Heart left ventricle (tissue), 16 donors: ENCODE measurements at places on chromosomes 4 and X.

GRCh38 chrX:19410259-19410658, 66.5 kb downstream of the PDHA1 start:
- DNase-seq: no peak

GRCh38 chrX:151386838-151387459, 10.1 kb upstream of the VMA21 start:
- peak; percentile 35 for DNase-seq

GRCh38 chr4:54547299-54548097, 110.3 kb upstream of the KIT start:
- DNase-seq: no peak

- DNase-seq: no peak
These were observed 455.0 kb downstream of the STIM2 start for GRCh38 chr4:27315625-27316024.

DNA sequence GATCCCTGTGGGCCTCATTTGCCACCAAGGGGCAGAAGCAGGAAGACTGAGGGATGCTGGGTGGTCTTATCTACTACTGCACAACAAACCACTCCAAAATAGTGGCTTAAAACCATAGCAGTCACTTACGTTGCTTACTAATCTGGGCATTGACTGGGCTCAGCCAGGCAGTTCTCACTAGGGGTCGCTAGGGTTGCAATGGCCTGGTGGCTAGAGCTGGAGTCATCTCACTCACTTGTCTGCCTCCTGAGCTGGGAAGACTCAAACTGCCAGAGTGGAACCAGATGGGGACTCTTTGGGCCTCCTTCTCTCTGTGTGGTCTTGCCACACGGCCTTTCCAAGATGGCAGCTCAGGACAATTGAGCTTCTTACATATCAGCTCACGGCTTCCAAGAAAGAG, 216.3 kb upstream of the BCOR start:
- DNase-seq: no peak

- no peak for DNase-seq
These were observed 222.1 kb downstream of the CAMK2D start for GRCh38 chr4:113539408-113539807.

- no peak for DNase-seq
These were observed 227.7 kb upstream of the GPRIN3 start for GRCh38 chr4:89535251-89535650.

DNA sequence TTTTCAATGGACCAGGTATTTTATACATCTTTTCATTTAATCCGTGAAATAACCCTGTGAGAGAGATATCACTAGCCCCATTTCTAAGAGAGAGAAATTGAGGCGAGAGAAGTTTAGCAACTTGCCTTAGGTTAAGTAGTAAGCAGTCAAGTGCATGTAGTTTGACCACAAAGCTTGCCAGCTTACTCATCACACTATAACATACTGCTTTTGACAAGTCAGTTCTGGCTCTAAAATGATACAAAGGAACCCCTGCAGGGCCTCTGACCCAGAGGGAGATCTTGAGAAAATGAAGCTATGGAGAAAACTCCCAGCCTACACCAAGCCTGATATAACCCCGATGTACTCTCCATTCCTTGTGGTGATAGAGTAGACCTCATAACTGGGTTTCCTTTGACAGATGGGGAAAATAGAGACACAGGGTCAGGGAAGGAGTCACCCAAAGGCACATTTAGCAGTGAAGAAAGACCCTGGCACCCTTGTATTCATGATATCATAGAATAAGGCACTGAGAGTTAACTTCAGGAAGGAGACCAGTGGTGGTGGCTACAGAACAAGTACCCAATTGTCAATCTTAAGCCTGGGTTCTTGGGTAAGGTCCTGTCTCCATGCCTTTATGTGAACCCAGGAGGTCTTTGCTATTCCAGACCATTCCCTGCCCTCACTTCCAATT, 60.2 kb upstream of the MSN start:
- DNase-seq: no peak

- no peak for DNase-seq
These were observed 35.5 kb upstream of the CASK start for GRCh38 chrX:41958861-41959260.

- peak; percentile 62 for DNase-seq
These were observed 10.3 kb upstream of the TREX2 start for GRCh38 chrX:153456161-153456560.

GRCh38 chr4:78002260-78002659, 54.9 kb upstream of the FRAS1 start:
- DNase-seq: no peak

GRCh38 chr4:176902710-176903323, 110.1 kb upstream of the VEGFC start:
- DNase-seq: no peak

GRCh38 chr4:70110917-70111316, 43.1 kb upstream of the PRR27 start:
- no peak for DNase-seq

GRCh38 chrX:34770511-34770910, 113.4 kb upstream of the TMEM47 start:
- DNase-seq: no peak

DNA sequence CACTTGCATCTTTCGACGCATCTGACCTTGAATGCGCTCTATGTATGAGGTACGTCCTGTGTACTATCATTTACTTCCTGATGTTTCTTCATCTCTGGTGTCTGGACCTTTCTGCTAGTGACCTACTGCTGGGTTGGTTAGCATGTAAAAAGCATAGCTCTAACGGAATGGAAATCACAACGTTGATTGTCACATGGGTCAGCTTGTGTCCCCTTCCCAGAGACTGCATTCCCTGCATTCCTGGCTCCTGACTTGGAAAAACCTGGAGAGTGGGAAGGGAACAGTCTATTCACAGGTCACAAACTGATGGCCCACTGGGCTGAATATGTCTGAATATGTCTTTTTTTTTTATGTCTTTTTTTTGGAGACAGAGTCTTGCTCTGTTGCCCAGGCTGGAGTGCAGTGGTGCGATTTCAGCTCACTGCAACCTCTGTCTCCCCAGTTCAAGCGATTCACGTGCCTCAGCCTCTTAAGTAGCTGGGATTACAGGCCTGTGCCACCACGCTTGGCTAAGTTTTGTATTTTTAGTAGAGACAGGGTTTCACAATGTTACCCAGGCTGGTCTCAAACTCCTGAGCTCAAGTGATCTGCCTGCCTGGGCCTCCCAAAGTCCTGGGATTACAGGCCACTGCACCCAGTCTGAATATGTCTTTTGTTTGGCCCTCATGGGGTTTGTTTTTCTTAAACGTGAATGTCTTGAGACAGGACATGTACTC, 16.3 kb downstream of the LONRF3 start:
- no peak for DNase-seq

GRCh38 chr4:109020861-109021260, 258.0 kb upstream of the ETNPPL start:
- DNase-seq: no peak

GRCh38 chr4:11451716-11452115, 23.0 kb upstream of the HS3ST1 start:
- DNase-seq: no peak

GRCh38 chr4:8297141-8297601, 27.6 kb downstream of the HTRA3 start:
- DNase-seq: no peak

- no peak for DNase-seq
These were observed 144.4 kb upstream of the GALNT7 start for GRCh38 chr4:173024203-173024602.

GRCh38 chr4:183443655-183444213, 702 bp upstream of the CDKN2AIP start:
- no peak for DNase-seq

GRCh38 chr4:152677117-152677516, 2.7 kb downstream of the TMEM154 start:
- no peak for DNase-seq
